ENCODE measurements at places on chromosomes 11 and 22.

GRCh38 chr11:85751724-85752123 is 59.2 kb downstream of the SYTL2 start:
- DNase-seq, result no peak

GRCh38 chr11:116698080-116698479 is 74.7 kb downstream of the BUD13 start:
- DNase-seq, result no peak

GRCh38 chr11:86740628-86741483 is 59.5 kb upstream of the PRSS23 start:
- DNase-seq, result peak; percentile 80

DNA sequence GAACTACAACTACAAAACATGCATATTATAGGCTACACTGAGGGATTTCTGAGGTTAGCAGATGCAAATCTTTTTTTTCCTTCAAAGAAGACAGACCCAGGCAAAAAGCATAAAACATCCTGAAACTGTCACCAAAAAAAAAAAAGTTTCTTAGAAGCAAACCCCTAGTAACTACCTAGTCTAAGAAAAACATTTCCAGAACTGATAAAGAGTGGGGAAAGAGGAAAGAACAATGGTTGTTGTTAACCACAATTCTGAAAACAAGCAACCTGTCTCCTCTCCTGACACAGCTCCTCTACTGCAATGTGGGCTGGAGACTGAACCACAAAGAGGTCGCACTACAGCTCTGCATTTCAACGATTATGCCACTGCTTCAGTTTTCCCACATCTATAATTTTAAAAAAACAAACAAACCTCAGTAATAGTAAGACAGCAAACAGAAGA is 15.0 kb downstream of the DENND5A start:
- DNase-seq, result no peak

DNA sequence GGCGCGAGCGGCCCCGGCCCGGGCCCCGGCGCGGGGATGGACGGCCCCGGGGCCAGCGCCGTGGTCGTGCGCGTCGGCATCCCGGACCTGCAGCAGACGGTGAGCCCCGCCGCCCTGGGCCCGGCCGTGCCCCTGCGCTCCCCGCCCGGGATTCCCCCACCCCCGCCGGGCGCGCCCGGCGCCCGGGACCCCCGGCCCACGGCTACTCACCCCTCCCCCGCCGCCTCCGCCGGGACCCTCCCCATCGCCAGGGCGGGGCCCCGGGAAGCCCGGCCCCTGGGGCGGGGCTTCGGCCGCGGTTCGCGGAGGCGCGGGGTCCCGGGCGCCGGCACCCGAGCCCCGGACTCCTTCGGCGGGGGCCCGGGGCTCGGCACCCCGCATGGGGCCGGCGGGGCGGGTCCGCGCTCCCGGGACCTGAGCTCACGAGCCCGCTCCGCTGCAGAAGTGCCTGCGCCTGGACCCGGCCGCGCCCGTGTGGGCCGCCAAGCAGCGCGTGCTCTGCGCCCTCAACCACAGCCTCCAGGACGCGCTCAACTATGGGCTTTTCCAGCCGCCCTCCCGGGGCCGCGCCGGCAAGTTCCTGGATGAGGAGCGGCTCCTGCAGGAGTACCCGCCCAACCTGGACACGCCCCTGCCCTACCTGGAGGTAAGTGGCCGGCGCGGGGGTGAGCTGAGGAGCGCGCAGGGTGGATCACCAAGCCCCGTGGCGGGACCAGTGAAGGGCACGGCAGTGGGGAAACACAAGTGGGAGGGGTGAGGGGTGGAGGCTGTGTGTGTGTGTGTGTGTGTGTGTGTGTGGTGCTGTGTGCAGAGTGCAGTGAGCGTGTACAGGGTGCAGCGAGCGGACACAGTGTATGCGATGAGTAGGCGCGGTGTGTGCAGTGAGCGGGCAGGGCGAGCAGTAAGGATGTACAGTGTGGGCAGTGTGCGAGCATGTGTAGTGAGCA is 2.3 kb downstream of the SHANK3 start:
- DNase-seq, result peak; percentile 61

DNA sequence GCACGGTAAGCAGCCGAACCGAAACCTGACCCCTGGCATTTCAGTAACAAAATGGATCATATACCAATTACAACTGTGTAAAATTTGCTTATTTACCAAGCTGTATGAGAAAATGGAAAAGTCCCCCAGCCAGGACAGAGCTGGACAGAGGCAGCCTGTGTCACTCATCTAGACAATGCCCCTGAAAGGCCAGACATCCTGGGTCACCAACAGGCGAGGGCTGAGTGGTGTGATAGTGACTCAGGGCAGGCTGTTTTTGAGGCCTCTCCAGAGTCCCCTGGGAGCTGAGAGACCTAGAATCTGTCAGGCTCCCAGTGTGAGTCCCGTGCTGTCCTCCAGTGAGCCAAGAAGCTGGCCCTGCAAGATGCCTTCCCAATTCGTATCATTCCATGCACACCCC is 680.4 kb downstream of the TBC1D22A start:
- no peak for DNase-seq

GRCh38 chr11:19712281-19713195 is at the start of gene NAV2:
Gene NAV2 (plus strand): TSS chr11:19712837. CDS start chr11:19713696, 859 bp downstream.
- peak; percentile 96 for DNase-seq

- DNase-seq, result peak; percentile 33
These were observed 87.2 kb downstream of the LARGE2 start for GRCh38 chr11:46009647-46010046.

DNA sequence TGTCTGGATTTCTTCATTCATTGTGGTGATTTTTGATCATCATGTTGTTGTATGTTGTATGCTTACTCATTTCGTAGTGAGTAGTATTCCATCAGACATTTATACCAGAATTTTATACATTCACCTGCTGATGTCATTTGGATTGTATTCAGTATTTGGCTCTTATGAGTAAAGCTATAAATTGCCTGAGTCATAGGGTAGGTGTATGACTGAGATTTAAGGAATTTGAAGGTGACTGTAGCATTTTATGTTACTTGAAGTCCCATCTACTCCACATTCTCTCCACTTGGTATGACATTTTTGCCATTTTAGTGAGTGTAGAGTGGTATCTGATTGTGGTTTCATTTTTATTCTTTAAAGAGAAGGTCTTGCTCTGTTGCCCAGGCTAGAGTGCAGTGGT is 548.2 kb downstream of the TBC1D22A start:
- DNase-seq, result no peak

DNA sequence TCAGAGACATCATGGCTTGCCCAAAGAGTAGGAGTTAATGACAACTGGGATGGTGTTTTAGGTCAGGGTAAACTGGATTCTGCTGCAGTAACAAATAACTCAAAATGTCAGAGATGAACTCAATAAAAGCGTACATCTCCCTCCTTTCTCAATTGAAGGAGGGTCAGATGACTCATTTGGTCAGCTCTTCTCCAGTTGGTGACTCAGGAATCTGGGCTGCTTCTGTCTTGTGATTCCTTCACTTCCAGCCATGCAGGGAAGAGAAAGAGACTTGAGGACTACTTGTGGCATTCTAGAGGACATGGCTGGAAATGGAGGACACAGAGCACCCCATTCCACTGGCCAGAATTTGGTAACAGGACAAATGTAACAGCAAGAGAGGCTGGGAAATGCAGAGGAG is 3.2 kb upstream of the SYT13 start:
- peak; percentile 55 for DNase-seq

DNA sequence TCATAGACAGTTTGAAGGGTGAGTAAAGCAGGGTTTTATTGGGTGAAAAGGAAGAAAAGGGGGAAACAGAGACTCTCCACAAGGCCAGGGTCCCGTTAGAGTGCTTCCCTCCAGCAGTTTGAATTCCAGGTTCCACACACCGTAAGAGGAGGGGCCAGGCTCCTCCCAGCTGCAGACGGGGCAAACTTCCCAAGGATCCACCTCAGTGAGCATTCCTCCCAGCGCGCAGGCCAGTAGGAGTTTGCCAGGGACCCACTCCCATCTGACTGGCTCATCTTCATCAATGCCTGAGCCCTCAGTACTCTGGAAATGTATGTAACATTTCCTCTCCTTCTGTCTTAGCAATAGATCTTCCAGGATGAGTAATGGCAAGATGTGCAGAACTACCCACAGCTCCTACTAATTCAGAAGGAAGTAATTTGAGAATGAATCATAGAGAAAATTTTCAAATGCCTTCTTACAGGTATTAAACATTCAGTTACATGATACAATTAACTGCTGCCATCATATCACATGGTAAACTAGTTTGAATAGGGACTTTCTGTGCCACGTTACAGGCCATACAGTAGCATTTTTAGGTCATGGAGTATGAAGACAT is 34.0 kb upstream of the TRPC6 start:
- peak; percentile 18 for DNase-seq

- peak; percentile 53 for DNase-seq
These were observed 7.9 kb downstream of the SFI1 start for GRCh38 chr22:31504282-31504681.

- no peak for DNase-seq
These were observed 63.0 kb downstream of the TP53I11 start for GRCh38 chr11:44887636-44888035.

DNA sequence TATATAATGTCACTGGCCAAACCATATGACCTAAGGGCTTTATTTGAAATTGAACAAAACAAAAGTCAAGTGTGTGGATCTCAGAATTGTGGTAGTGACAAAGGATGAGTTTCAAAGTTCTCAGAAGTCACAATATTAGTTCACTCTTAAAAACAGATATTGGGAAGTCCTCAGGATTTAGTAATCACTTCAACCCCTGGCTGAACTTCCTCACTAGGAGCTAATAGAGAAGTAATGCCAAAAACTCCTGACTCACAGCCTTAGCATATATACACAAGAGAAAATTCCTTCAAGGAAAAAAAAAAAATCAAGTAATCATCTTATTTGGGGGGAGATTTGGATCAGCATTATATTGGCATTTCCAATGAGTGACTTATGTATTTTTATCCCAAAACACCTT is 75.6 kb upstream of the APOA1 start:
- DNase-seq, result peak; percentile 57

GRCh38 chr11:64276653-64277431 is 7.6 kb downstream of the BAD start:
- peak; percentile 77 for DNase-seq

- no peak for DNase-seq
These were observed 76.6 kb downstream of the PKNOX2 start for GRCh38 chr11:125241104-125241503.

- no peak for DNase-seq
These were observed 31.3 kb upstream of the MYOD1 start for GRCh38 chr11:17687946-17688670.

- no peak for DNase-seq
These were observed 1.0 kb upstream of the PLEKHB1 start for GRCh38 chr11:73645121-73645969.

DNA sequence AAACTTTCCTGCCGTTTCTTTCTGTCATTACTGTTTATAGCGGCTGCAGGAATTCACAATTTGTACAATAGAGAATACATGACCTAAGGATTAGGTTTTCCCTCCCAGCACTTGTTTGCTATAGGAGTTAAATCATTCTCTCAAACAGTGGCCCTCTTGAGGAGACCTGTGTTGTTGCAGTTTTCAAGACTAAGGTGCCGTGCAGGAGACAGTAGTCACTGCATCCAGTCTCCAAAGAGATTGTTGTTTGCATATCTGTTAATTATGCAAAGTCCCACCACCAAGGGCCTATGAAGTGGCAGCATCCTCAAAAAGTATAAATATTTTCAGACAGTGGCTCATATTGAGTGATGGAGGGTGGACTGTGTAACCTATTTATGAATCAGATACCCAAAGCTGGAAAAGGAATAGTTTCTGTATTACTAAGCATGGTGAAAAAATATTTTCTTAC is 2.3 kb downstream of the PRSS23 start:
- no peak for DNase-seq

GRCh38 chr11:8269636-8270035 is 6.0 kb upstream of the LMO1 start:
- no peak for DNase-seq

DNA sequence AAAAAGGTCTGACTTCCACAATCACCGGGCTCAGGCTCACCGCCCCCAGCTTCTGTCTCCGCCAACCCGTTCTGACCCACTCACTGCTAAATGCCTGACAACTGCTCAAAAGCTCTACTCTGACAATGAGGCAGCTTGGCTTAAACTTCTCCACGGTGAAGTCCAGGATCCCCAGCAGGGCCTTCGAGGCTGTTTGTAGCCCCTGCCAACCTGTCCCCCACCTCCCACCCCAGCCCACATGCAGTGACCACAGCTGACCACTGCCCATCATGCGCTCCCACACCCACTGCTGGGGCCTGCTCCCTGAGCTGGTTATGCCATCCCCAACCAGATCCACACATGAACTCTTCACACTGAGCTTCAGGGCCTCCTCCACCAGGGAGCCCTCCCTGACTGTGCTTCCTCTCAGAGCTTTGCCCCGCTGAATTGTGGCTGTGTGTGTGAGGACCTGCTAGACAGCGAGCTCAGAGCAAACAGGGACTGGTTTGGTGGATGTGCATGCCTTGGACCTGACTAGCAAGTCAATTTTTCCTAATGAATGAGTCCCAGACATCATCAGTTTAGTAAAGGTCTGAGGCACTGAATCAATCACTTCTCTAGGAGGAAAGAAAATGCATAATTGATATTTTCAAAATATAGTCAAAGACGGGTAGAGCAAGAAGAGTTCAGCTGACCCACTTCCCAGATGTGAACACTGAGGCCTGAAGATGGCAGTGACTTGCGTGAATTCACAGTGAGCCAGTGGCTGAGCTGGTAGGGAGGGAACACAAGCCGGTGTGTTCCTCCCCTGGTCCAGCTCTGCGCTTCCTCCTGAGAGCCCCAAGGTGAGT is 7.7 kb downstream of the LRRC32 start:
- DNase-seq, result no peak

Measured in AG20443 (cell line).